ENCODE measurements at places on chromosomes 5 and 9.

- no peak for DNase-seq
Observed at GRCh38 chr5:93601071-93601801, 18.2 kb downstream of the NR2F1 start.

- DNase-seq = no peak
Observed at GRCh38 chr5:82798676-82799075, 278.5 kb downstream of the TMEM167A start.

- no peak for DNase-seq
Observed at GRCh38 chr5:142686210-142686734, 382 bp upstream of the FGF1 start.

DNA sequence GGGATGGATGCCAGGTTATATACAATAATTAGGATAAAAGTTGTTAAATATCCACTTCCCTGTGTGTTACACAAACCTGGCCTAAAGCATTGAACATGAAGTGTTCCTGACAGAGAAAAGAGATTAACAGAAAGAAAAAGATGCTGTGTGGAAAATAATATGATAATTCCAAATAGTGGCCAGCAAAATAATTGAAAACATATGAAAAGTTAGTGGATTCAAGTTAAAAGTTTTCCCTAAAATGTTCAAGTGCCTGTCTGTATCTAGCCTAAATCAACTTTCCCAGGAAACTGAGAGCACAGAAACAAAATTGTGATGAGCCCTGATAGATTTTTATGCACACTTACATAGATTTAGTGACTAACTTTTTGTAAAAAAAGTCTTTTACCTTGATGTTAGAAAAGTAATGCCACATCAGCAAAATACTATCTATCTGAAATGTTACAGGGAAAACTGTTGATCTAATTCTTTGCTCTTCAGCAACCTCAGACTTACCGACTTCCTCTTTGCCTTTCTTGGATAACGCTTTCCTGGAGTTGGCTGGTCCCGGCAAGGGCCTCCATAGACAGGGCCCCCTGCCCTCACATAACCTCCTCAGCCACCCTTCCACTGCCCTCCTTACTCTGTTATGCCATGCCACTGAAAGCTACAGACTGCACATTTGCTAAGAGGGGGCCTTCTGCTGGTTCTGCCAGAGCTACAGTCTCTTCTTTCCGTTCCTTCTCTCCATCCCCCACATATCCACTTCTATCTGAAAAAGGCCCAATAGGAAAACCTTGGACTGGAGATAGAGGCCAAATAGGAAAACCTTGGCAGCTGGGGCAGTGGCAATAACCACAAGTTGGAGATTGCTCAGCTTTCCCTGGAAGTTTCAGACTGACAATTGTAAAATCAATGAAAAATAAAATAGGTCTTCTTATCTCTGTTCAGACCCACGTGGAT, 44.4 kb downstream of the ZNF474 start:
- no peak for DNase-seq

GRCh38 chr9:74935008-74935407, 17.7 kb downstream of the C9orf40 start:
- no peak for DNase-seq

DNA sequence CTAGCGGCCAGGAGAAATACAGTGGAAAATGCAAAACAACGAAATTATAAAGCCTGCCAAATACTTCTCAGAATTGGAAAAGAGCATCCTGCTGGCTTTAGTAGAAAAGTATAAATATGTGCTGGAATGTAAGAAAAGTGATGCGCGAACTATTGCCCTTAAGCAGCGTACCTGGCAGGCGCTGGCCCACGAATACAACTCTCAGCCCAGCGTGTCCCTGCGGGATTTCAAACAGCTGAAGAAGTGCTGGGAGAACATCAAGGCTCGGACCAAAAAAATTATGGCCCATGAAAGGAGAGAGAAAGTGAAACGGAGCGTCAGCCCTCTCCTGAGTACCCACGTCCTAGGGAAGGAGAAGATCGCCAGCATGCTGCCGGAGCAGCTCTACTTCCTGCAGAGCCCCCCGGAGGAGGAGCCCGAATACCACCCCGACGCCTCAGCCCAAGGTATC, 15.0 kb downstream of the MSANTD3 start:
- DNase-seq = no peak

GRCh38 chr5:139394123-139394653, 716 bp downstream of the PROB1 start:
- DNase-seq = no peak

GRCh38 chr5:2143088-2143487, 260.4 kb upstream of the IRX4 start:
- no peak for DNase-seq
